Naive B cell (primary cell): ENCODE measurements at places on chromosomes 1 and 21. TPM values are rescaled to one million over a fixed set of nuclear protein-coding genes. Genes with fewer than 3 reads are reported as not detected.

Gene NR1I3
- not detected for polyA plus RNA-seq

Gene SLC35D1
- polyA plus RNA-seq: 4.6 TPM

Gene BARHL2
- not detected for polyA plus RNA-seq

Gene RBM11
- polyA plus RNA-seq: 1.8 TPM

Gene ERO1B
- polyA plus RNA-seq: 5.6 TPM

Gene OR10J1
- polyA plus RNA-seq: not detected

Gene MPL
- polyA plus RNA-seq: not detected

Gene OTUD7B
- not detected for polyA plus RNA-seq

Gene OR2T29
- not detected for polyA plus RNA-seq

Gene UTS2
- not detected for polyA plus RNA-seq

Gene SGIP1
- not detected for polyA plus RNA-seq

Gene LCE1D
- polyA plus RNA-seq: not detected

DNA sequence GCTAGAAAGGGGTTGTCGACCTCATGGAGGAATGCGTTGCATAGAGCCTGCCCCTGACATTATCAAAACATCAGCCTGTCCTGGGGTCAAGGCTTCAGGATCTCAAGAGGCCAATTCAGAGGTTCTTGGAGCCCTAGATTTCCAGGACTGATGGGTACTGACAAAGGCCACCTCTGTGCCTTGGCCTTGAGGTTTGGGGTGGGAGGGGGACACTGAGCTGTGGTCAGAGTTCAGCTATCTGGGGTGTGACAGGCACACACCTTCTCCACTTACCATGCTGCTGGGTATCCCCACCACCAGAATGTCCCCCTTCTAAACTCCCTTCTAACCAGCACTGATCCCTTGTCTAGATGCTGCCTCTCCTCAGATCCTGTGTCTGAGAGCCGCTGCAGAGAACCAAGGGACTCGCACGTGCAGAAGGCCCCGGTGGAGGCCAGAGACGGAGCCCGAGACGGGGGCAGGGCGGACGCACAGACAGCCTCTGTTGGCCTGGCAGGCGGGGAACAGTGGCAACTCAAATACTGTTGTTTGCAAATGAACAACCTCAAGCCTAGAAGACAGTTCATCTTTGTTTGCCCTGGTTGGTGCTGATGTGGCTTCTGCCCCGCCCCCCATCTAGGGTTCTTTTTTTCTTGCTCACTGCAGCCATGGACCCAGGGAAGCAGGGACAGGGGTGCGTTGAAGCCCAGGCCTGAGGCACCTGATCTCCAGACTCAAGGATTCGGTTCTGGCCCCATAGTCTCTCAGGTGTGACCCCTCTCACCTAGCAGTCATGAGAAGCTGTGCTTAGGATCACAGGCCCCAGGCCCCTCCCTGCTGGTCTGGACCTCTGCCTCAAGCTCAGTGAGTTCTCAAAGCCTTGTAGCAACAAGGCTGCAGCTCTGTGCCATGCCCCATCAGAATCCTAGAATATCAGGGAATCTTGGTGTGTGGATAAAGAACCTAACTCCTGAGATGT lies 28.1 kb upstream of the CSF1 start:
- H3K36me3 ChIP-seq: no peaks in the 10 kb centered on the region
- DNase-seq: no peak
- no peak overlapping the region for H3K27ac ChIP-seq
- H3K27me3 ChIP-seq: peaks cover 16% of the 10 kb centered on the region
- H3K4me1 ChIP-seq: peaks cover 32% of the 10 kb centered on the region
- no peak overlapping the region for H3K4me3 ChIP-seq

GRCh38 chr1:150159550-150159949 lies 9.8 kb downstream of the PLEKHO1 start:
- peak; percentile 70 for DNase-seq
- H3K4me1 ChIP-seq: peaks cover 79% of the 10 kb centered on the region
- H3K27me3 ChIP-seq: no peaks in the 10 kb centered on the region
- H3K4me3 ChIP-seq: peak overlapping the region; percentile 84

DNA sequence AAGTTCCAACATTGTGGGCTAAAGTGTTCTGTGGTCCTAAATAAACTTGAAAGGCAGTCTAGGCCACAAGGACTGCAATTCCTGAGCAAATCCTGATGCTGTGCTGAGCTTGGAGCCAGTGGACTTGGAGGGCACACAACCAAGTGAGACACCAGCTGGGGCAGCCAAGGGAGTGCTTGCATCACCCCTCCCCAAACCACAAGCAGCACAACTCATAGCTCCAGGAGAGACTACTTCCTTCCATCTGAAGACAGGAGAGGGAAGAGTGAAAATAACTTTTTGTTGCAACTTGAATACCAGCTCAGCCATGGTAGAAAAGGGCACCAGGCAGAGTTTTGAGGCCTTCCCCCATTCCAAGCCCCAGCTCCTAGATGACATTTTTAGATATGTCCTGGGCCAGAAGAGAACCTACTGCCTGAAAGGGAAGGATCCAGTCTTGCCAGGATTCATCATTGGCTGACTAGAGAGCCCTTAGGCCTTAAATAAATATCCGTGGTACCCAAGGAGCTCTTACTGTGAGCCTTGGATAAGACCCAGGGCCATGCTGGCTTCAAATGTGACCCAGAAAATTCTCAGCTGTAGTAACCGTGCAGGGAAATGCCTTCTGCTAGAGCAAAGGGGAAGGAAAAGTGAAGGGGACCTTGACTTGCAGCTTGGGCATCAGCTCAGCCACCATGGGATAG lies 35.4 kb upstream of the LRRC8B start:
- H3K27me3 ChIP-seq: peaks cover 7% of the 10 kb centered on the region
- H3K4me1 ChIP-seq: no peaks in the 10 kb centered on the region
- no peak overlapping the region for H3K27ac ChIP-seq

GRCh38 chr1:1899266-1899966 lies 8.5 kb upstream of the GNB1 start:
- H3K36me3 ChIP-seq: no peaks in the 10 kb centered on the region
- H3K4me3 ChIP-seq: no peak overlapping the region
- H3K27me3 ChIP-seq: no peaks in the 10 kb centered on the region
- no peak for DNase-seq
- H3K4me1 ChIP-seq: peaks cover 37% of the 10 kb centered on the region

GRCh38 chr1:82867781-82868180 lies 1067.0 kb downstream of the ADGRL2 start:
- H3K27me3 ChIP-seq: no peaks in the 10 kb centered on the region
- no peak for DNase-seq
- H3K36me3 ChIP-seq: no peaks in the 10 kb centered on the region

DNA sequence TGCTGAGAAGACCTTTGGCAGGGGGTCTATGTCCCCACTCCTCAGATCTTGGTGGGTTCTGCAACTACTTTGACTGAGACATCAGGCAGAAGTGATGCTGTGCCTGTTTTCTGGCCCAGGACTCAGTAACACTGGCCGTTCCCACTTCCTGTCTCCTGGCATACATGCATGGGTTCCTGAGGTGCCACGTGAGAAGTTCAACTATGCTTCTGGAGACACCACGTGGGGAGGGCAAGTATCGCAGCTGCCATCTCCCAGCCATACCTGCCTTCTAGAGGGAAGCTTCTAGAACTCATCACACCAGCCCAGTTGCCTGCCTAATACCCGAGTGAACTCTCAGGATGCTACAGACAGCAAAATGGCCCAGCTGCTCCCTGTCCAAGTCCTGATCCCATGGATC lies 65.8 kb downstream of the TRABD2B start:
- H3K27me3 ChIP-seq: peaks cover 23% of the 10 kb centered on the region
- no peaks in the 10 kb centered on the region for H3K4me1 ChIP-seq
- no peak for DNase-seq

DNA sequence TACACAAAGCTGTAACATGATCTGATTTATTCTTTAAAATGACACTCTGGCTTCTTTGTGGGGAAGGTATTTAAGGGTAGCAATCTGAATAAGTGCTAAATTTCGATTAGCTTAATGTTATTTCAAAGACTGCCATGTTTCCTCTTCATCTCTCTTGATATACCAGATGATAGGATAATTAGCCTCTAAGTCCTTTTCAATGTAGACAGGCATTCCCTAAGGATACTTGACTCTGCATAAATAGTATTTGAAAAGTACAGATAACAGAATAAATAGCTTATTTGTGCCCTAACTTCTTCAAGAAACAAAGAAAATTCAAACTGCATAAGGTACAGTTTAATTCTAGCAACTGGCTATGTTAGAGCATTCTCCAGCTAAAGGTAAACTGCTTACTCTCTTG lies 46.2 kb downstream of the ARHGAP29 start:
- H3K36me3 ChIP-seq: no peaks in the 10 kb centered on the region
- no peak overlapping the region for H3K4me3 ChIP-seq
- H3K27ac ChIP-seq: no peak overlapping the region
- H3K27me3 ChIP-seq: peaks cover 8% of the 10 kb centered on the region
- H3K4me1 ChIP-seq: no peaks in the 10 kb centered on the region
- no peak for DNase-seq

DNA sequence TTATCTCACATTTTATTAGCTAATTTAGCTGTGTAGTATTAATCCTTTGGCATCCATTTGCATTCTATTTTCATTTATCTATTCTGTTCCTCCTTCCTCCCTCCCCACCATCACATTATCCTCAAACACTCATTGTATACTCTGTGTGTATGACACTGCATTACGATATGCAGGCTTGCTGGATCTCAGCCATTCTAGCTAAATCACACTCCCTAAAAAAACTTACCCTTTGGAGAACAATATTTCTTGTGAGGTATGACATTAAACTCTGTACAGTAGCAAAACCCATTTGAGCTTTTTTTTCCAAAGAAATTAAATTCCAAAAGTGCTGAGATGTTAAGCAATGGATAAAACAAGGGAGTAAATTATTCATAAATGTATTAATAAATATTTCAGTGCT lies 11.4 kb upstream of the RAB3GAP2 start:
- H3K4me1 ChIP-seq: no peaks in the 10 kb centered on the region
- H3K27ac ChIP-seq: no peak overlapping the region
- no peaks in the 10 kb centered on the region for H3K27me3 ChIP-seq

DNA sequence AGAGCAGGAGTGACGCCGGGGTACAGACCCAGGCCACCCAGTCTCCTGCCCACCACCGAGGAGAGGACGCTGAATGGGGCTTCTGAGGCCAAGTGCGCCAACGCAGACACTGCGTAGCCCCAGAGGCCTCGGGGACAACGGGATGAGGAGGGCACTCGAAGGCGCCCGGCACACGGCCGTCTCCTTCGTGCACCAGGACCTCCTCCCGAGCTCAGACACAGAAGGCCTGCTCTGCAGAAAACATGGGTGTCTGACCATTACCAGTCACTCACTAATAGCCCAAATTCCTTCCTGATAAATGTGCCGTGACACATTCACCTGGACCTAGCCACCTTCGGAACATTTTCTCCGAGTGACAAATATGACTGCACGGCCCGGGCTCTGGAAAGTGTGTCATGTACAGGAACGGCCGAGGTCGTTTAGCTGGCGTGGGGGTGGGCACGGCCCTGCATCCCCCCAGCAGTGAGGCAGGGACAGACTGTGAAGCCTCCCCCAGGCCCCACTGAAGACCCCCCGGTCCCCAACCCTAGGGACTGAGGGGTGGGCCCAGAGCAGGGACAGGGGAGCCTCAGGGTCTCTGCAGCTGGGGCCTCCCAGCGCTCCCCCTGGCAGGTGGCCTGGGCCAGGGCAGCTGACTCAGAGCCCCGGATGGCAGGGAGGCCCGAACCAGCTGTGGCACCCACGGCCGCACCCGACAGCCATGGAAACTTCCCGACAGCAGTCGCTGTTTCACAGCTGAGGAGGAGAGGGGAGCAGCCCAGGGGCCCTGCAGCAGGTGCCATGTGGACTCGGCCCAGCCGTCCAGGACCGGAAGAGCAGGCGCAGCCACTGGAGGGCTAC lies 16.7 kb upstream of the COL6A2 start:
- H3K27ac ChIP-seq: no peak overlapping the region
- H3K27me3 ChIP-seq: peaks cover 8% of the 10 kb centered on the region

GRCh38 chr21:43313221-43313938 lies 113.6 kb downstream of the SIK1 start:
- DNase-seq: no peak
- H3K27me3 ChIP-seq: peaks cover 16% of the 10 kb centered on the region
- peak overlapping the region; percentile 47 for H3K4me3 ChIP-seq
- H3K27ac ChIP-seq: peak overlapping the region; percentile 89

GRCh38 chr1:36253161-36253862 lies 29.1 kb downstream of the THRAP3 start:
- H3K36me3 ChIP-seq: peaks cover 13% of the 10 kb centered on the region
- H3K27me3 ChIP-seq: no peaks in the 10 kb centered on the region
- peak overlapping the region; percentile 32 for H3K27ac ChIP-seq
- H3K4me1 ChIP-seq: peaks cover 85% of the 10 kb centered on the region
- no peak for DNase-seq

DNA sequence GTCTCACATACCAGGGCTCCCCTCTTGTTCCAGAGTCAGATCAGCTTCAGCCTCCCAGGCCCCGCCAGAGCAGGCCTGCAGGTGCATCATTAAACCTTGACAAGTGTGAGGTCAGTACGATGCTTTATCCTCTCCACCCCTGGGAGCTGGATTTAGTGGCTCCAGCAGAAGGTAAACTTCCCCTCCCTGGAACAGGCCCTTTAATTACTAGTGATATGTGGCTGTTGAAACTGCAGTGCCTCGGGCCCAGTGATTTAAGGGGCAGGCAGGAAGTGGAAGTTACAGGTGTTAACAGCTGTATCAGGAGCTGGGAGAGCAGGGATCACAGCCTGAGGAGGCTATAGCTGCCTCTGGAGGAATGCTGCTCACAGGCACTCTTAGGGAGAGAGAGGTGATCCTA lies 132.4 kb upstream of the KLHDC7A start:
- no peak overlapping the region for H3K4me3 ChIP-seq
- no peaks in the 10 kb centered on the region for H3K4me1 ChIP-seq
- no peaks in the 10 kb centered on the region for H3K36me3 ChIP-seq
- no peak for DNase-seq
- H3K27ac ChIP-seq: no peak overlapping the region

- H3K4me3 ChIP-seq: no peak overlapping the region
- H3K27ac ChIP-seq: no peak overlapping the region
- no peaks in the 10 kb centered on the region for H3K36me3 ChIP-seq
- peaks cover 38% of the 10 kb centered on the region for H3K4me1 ChIP-seq
Observed at GRCh38 chr1:42921769-42922168, 36.9 kb downstream of the SLC2A1 start.

DNA sequence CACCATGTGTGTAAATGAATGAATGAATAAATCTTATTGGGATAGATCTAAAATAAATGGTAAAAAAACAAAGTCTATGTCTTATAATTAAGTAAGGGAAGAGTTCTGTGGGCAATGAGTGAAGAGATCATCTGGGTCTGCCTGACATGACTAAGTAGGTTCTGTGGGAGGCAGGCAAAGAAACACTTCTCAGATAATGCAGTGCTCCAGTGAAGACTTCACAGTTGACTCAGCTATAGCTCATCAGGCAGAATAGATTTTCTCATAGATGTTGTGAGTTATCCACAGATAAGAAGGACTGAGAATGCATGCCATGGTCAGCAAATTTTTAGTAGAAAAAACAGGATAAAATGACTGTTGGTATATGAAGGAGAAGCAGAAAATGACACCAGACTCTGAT lies 12.4 kb downstream of the KRTAP22-2 start:
- H3K4me3 ChIP-seq: no peak overlapping the region
- H3K4me1 ChIP-seq: no peaks in the 10 kb centered on the region
- no peaks in the 10 kb centered on the region for H3K36me3 ChIP-seq
- no peak overlapping the region for H3K27ac ChIP-seq
- DNase-seq: no peak
- H3K27me3 ChIP-seq: no peaks in the 10 kb centered on the region
